ENCODE measurements at places on chromosomes 1 and 21. TPM values are rescaled to one million over a fixed set of nuclear protein-coding genes. Genes with fewer than 3 reads are reported as not detected.

Gene C1QC
- total RNA-seq, result 44.3 TPM

Gene CHRM3
- 11.4 TPM for total RNA-seq

Gene DSCAM
- total RNA-seq, result 0.35 TPM

Gene TDRD5
- 2.2 TPM for total RNA-seq

Gene C4BPA
- total RNA-seq, result 1.9 TPM

Data from mucosa of descending colon (tissue), 3 donors.